ENCODE measurements at places on chromosomes 16 and 17. TPM values are rescaled to one million over a fixed set of nuclear protein-coding genes. Genes with fewer than 3 reads are reported as not detected.

DNA sequence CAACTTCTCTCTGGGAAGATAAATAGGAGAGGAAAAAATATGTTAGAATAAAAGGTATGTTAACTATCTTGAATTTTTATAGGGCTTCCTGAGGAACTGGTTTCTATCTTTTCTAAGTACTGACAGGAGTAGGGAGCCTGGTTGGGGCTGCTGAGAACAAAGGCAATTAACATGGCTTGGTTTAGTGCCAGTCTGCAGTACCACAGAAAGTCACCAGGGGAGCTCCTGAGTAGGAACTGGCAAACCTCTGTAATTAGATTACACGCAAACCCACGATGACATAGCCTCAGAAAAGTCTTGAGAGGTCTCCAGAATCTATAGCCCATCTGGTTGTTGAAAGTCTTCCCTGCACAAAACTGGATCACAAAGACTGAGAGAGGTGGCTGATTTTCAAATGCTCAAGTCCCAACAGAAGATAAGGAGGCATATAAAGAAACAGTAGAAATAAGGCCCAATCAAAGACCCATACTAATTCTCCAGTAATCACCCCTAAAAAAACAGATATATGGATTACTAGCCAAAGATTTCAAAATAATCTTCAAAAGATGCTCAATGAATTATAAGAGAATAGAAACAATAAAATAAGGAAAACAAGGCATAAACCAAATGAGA, 11.7 kb upstream of the CNTNAP4 start:
- no peak for DNase-seq

DNA sequence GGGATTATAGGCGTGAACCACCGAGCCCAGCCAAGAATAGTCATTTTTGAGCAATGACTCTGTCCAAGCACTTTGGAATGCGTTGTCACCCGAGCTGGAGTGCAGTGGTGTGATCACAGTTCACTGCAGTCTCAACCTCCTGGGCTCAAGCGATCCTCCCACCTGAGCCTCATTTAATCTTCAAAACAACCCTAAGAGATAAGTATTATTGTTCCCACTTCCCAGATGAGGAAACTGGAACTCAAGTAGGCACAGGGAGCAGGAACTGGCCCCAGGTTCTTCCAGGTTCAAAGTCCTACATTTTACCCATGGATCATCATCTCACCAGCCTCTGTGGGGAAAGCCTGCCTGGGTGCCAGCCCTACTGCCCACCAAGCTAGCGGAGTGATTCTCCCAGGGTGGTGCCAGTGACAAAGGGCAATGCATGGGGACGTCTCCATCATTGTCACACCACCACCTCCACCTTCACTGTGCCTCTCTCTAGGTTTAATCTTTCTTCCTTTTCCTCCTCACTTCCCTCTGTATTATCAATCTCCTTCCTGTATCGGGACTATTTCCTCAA, 11.3 kb upstream of the RNF157 start:
- no peak for DNase-seq

DNA sequence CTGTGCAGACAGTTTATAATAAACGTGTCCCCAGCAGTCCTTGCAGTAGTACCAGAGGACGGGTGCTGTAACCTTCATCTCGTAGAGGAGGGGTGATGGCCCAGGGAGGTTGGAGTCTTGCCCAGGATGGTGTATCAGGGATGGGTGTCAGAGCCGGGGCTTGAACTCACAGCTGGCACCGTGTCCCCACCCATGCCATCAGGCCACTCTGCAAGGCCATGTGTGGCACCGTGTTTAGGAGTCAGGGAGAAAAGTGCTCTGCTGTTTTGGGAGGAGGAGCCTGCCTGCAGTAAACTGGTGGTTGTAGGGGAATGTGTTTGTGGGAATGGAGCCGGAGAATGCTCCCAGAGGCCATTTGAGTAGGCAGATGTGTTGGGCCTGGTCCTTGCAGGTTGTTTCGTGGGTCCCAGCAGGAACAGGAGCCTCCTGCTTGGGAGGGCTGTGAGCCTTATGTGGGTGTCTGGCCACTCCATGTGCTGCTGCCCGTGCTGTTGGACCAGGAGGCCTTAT, 1.7 kb downstream of the ADORA2B start:
- DNase-seq: no peak

- no peak for DNase-seq
Measured at GRCh38 chr16:82625066-82625968, 1.5 kb upstream of the CDH13 start.

DNA sequence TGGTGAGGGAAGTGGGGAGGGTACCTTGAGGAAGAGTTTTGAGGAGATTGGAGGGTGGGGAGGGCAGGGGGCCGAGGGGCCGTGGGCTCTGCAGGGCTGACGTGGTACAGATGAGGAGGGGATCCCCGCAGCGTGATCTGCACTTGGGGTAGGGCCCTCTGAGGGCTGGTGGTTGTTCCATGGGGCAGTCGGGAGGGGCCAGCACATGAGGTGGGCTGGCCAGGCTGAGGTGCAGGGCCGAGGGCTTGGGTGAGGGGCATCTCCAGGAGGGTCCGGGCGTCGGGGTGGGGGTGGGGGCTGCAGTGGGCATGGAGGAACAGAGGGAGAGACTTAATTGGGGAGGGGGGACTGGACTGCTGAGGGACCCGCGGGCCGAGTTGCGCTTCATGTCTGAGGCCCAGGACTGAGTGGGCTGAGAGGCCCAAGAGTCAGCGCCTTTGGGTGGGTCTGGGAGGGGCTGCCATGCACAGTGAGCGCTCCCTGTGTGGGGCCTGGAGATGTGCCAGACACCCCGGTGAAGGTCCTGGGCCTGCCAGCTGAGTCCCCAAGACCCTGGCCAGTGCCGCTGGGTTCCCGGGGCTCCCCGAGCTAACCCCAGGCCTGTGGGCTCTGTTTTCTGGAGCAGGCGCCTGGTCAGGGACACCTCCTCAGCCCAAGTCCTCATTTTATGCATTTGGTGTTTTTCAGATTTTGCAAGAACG, 13.3 kb downstream of the PRSS27 start:
- no peak for DNase-seq

GRCh38 chr16:11386791-11387546, 41.7 kb downstream of the RMI2 start:
- peak; percentile 68 for DNase-seq

DNA sequence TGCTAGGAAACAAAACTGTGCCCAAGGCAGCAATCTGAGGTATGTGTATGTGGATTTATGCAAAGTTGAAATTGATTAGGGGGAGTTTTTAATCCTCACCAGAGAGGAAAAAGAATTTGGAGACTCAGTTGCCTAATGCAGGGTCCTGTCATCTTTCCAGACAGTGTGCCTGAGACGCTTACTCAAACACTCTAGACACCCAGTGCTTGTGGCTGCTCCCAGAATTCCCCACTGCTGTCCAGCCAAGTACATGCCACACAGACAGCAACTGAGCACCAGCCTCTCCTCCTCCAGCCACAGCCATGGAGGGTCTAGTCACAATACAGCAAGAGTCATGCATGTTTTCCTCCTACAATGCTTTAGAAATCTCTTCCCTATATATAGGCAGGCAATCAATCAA, 118.1 kb downstream of the HIC1 start:
- DNase-seq: no peak

GRCh38 chr16:61323456-61323855, 712.8 kb downstream of the CDH8 start:
- DNase-seq: no peak

DNA sequence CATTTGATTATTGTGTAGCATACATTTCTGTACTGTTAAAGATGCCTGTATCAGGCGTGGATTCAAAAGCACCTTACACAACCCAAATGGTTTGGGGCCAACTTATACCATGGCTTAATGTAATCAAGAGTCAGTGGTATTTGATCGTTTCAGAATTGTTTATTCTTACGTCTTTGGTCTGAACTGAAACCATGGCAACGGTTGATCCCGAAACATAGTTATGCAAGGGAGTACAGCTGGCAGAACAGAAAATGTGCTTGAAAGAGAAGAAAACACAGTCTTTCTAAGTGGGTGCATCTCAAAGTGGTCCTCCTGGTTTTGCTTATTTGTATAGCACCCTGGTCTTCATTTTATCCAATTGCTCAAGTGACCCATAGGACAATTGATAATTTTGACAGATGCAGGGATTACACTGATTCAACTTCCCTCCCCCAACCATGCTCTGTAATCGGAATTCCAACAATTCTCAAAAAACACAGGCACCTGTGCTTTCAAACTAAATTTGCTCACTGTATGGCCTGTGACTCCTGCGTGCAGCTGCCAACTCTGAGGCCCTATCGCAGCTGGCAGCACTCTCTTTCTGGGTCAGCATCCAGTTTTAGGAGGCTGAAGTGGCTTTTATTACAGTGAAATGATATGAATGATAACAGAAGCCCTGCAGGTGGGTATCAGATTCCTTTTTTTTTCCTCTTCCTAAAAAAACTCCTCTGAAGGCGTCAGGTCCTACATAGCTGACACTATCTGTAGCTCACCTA, 77.0 kb upstream of the AXIN2 start:
- DNase-seq: no peak

DNA sequence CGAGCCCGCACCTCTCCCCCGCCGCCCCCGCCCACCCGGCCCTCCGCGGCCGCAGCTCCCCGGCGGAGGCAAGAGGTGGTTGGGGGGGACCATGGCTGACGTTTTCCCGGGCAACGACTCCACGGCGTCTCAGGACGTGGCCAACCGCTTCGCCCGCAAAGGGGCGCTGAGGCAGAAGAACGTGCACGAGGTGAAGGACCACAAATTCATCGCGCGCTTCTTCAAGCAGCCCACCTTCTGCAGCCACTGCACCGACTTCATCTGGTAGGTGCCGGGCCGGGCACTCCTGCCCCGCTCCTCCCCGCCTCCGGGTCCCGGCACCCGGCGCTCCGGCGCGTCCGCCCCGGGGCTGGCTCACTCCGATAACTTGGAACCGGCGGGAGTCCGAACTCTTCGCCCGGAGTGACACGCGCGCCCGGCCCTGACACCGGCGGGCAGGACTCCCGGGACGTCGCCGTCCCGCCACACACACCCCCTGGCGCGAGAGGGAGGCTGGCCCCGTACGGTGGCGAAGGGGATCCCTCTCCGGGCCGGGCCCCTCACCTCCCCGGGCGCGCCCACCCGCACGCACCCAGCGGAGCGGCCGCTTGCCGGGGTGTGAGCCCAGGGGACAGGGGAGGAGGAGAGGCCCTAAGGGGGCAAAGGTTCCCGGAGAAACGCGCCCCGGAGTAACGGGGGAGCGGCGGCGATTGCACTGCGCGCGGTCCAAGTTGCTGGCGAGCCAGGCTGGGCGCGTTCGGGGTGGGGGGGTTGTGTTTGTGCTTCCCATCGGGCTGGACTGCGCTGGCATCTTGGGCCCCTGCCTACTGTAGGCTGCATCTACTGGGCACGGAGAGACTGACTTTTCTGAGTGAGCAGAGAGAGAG, 581 bp downstream of the PRKCA start:
- DNase-seq: peak; percentile 69

GRCh38 chr16:84788920-84789391, 30.8 kb upstream of the CRISPLD2 start:
- no peak for DNase-seq

- peak; percentile 90 for DNase-seq
Measured at GRCh38 chr17:17822189-17822588, 14.6 kb downstream of the SREBF1 start.

DNA sequence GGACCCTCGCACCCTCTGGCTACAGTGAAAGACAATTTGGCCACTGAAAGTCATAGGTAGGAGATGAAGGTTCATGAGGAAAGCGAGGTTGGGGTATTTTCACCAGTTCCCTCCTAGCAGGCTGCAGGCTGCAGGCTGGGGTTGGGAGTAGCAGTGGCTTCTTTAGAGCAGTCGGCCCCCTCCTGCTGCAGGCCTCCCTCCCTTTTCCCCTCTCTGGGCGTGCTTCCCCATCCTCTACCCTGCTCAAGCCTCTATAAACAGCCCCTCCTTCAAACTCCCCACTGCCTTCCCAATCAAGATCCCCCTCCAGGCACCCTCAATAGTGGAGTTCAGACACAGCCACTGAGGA, 41.8 kb downstream of the GAS7 start:
- no peak for DNase-seq

- peak; percentile 57 for DNase-seq
Measured at GRCh38 chr16:57998486-57998885, 2.0 kb downstream of the ZNF319 start.

DNA sequence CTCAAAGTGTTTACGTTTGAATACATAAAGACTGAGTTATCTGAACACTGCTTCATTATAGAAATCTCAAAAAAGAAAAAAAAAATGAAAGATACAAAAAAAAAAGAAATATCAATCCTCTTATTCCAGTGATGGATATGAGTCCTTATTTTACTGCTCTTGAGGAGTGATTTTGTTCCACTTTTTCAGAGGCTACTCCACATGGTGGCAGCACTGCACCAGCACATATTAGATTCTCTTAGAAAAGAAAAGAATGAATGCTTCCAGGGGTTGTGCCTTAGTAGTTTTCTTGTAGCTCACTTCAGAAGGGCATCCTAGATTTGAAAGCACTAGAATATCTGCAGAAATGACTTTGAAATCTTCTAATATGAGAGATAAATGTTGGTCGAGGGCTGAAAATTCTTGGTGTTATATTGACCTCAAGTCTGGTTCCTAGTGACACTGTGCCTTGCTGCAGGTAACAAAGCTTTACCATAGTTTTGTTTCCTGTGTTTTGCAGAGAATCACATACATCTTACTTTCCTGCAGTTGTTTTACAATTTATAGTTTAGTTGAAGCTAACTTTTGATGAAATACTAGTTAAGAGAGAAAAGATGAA, 25.9 kb downstream of the AP2B1 start:
- peak; percentile 55 for DNase-seq

DNA sequence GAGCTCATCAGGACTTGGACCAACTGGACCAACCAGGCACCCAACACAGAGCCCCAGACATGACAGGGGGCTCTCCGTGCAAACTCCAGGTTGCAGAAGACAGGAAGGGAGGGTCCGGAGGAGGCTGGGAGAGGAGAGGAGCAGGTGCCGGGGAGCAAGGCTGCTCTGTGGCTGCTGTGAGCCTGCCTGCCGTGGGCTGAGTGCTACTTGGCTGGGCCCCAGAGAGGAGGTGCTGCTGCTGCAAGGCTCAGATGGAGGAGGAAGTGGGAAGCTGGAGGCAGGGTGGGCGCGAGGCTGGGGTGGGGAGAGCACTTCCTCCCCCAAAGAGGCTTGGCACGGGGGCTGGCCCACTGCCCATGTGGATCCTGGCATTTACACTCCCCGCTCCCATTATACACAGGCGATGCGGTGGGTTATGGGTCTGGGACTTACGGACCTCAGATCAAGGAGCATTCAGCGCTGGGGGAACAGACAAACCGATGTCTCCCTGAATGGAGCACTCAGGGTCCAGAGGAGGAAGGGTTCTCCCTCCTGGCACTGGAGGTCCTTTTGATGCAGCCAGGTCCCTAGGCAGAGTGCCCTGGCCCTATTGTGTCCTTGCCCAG, 15.9 kb downstream of the EPOP start:
- DNase-seq: peak; percentile 49

SLFN12 gene
- total RNA-seq: 3.3 TPM

ARSG gene
- 3.1 TPM for total RNA-seq

TUBB3 gene
- total RNA-seq: 1.8 TPM

CLUH gene
- total RNA-seq: 175 TPM

MNT gene
- total RNA-seq: 10.1 TPM

HOXB3 gene
- 1.6 TPM for total RNA-seq

AGRP gene
- not detected for total RNA-seq

KRT12 gene
- not detected for total RNA-seq

HEATR9 gene
- not detected for total RNA-seq

SLC35G6 gene
- total RNA-seq: not detected

ZNF597 gene
- 1.5 TPM for total RNA-seq
